GM12892 (cell line): ENCODE measurements at places on chromosomes 3 and 15.

DNA sequence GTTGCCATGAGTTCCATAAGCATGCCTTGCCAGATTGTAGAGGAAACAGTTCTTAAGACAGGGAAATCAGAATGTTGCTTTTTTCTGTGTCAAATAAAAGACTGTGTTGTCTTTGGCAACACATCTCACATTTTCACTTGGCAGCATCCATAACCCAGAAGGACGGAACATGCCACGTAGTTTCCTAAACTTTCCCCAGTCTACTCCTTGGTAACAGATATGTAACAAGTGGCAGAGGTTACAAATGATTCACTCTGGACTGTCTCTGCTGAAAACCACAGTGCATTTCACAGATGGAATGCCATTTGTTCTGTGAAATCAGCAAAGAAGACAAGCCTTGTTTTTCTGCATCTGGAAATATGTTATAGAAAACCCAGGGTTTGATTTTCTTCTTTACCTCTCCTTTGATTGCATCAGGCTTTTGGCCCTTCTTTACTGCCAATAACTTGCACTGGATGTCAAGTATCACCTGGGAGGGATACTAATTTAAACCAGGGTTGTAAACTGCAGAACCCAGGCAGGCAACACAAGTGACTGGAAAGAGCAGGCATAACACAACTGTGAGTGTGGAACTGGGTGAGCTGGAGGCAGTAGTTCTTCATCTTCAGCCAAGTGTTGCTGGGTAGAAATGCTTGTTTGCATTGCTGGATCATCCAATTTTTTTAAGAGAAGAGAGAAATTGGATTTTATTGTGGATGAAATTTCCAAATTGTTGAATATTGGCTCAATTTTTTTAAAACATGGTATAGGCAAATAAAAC, 124.4 kb upstream of the FOXB1 start:
- no peak for DNase-seq

DNA sequence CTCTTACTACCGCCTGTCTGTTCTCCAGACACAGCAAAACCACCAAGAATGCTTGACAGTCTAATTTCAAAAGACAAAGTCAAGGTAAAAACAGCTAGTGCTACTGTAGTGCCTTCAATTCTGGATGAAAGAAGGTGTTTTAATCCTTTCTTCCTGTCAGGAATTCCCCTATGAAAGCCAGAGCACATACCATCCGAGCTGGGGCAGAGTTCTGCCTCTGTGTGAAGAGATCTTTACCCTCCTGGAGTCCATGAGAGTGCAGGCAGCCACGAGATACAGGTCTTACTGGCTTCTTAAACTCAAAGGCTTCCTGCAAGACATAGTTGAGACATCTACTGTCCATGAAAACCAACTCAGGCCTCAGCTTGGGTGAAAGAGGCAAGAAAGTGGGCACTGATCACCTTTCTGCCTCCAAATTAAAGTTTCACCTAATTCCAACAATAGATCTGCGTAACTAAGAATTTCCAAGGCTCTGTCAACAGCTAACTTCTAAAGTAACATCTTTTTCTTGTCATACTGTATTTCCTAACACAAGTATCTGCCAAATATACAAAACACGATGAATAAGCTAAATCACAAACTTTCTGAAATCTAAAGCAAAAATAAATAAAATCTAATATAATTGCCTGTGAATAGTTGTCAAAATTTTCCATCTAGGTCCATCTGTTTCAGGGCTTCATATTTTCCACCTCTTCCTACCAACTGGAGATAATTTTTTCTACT, 7.5 kb downstream of the CDC25A start:
- no peak for DNase-seq

DNA sequence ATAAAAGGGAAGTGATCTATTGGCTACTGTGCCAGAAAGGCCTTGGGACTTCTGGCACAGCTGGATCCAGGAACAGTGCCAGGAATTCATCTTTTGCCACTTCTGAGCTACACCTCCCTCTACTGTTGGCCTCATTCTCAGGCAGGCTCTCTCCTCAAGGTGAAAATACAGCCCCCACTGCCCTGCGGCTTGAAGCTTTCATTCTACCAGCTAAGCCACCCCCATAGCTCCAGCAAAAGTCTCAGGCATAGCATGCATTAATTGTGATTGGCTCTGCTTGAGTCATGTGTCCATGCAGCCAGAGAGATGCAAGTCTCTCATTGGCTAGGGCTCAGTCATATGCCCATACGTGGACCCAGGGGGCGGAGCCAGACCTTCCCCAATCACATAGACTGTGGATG, 142.4 kb downstream of the TPRA1 start:
- DNase-seq = no peak

GRCh38 chr15:28985691-28986090, 99.9 kb downstream of the APBA2 start:
- no peak for DNase-seq

DNA sequence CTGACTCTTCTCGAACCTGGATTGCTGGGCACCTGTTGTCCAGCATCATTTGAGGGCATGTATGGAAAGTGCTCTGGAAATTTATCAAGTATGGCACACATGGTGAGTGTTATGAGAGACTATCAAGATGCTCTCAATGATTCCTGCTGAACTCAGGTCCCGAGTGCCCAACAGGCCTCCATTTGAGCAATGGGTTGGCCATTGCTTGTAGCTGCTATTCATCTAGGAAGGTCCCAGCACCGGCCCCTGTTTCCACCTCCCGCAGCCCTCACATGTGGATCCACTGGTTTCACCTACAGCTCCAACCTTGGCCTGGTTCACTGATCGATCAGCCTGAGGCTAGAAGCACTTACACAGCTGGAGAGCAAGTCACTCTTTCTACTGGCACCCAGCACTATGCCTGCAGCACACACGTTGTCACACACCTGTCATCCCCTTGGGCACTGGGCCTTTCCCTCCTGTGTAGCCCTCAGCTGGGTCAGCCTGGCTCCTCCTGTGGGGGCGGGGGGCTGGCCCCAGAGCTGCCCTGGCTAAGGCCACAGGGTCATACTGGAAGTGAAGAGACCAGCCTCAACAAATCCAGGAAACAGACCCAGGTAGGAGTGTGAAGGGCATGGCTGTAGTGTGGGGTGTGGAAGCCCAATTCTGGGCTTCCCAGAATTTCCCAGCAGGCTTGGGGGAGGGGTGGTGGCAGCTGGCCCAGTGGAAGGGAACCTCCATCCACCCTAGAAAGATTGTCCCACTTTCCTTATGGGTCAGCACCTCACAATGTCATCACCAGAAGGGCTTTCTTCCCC, 41.7 kb upstream of the SMAD3 start:
- DNase-seq = no peak

DNA sequence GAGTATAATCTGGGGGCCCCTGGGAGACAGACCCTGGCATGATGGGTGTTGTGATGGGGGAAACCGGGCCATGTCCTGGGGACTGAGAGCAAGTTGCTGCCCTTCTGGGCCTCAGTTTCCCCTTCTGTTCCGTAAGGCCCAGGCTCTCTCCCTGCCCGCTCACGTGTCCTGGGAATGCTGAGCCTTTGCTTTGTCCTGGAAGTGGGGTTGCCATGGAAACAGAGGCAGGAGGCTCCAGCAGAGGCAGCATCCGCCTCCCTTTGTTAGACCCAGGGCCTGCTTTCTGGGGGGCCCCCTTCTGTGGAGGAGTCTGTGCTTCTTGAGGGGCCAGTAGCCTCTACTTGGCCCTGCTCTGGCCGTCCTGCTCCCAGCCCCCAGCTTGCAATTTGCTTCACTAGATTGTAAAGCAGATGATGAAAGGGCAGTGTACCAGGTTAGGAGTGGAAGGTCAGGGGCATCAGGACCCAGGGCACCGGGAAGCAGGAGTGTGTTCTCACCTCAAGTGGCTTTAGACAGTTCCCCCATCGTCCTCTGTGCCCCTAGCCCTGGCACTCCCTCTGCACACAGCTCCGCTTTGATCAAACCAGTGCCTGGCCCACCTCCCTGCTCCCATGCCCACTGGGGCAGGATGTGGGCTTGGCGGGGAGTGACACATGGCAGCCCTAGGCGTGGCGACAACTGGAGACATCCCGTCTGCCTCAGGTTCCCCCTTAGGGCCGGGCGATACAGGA, 105.6 kb downstream of the FBLN2 start:
- DNase-seq = no peak
